ENCODE measurements at places on chromosomes 4 and X. TPM values are rescaled to one million over a fixed set of nuclear protein-coding genes. Genes with fewer than 3 reads are reported as not detected.

FOXR2 gene
- not detected for total RNA-seq

FTSJ1 gene
- 122 TPM for total RNA-seq

GPR82 gene
- total RNA-seq, result not detected

- no peak for DNase-seq
- H3K27me3 ChIP-seq, result no peaks in the 10 kb centered on the region
- no peaks in the 10 kb centered on the region for H3K36me3 ChIP-seq
- H3K4me3 ChIP-seq, result no peak overlapping the region
- H3K27ac ChIP-seq, result no peak overlapping the region
Measured at GRCh38 chrX:29348288-29348687, 761.0 kb downstream of the IL1RAPL1 start.

- no peaks in the 10 kb centered on the region for H3K4me1 ChIP-seq
- H3K27ac ChIP-seq, result no peak overlapping the region
- no peak overlapping the region for H3K4me3 ChIP-seq
- H3K36me3 ChIP-seq, result no peaks in the 10 kb centered on the region
- no peak for DNase-seq
Measured at GRCh38 chr4:182010876-182011275, 232.3 kb upstream of the TENM3 start.

DNA sequence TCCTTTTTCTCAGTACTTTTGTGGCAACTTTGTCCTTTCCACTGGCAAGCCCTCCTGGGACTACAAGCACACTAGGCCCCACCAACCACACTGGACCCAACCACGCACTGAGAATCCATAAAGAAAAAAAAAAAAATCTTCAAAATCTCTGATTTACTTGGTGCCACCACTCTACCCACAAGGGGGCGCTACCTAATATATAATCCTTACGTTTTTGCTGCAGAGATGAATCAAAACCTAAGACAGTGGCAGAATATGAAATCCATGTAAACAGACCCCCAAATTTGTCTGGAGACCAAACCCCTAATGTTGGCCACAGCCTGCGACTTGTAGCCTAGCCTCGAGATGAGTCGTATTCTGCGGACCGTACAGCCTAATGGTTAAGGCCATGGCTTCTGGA, 63.5 kb upstream of the ARHGAP36 start:
- no peaks in the 10 kb centered on the region for H3K36me3 ChIP-seq
- H3K4me3 ChIP-seq, result no peak overlapping the region
- no peak for DNase-seq
- no peaks in the 10 kb centered on the region for H3K27me3 ChIP-seq
- no peaks in the 10 kb centered on the region for H3K4me1 ChIP-seq
- no peak overlapping the region for H3K27ac ChIP-seq

DNA sequence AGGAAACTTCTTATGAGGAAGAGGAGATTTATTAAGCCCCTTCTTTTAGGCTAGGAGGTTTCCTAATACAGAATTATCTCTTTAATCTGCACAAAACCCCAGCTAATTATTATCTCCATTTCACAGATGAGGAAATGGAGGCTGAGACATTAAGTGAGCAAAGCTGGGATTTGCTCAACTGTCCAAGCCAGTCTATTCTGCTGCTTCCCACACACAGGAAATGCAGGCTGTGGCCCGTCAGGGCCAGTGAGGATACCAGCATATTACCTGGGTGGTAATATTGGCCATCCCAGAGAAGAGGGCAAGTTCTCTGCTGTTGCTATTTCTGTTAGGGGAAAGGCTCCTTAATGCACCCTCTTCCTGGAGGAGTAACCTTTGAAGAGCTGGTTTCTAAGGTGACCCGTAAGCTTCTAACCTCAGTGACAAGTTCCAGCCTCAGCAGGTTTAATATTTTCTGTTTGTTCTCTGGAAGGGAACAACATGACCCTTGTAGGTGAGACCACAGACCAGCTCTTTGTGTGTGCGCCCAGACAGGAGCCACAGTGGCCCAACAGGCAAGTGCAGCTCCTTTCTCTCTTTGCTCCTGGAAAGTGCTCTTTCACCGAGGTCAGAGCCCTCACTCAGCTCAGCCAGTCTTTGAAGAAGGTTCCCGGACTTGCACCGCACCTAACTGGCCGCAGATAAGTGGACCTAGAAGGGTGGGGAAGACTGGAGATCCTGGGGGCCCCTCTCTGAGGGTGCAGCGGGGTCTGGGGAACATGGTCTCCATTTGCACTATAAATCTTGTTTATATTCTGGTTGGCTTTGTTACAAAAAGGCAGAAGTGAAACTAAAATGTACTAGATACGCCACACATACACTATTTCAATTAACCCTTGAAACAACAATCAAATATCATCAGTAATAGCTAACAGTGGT, 35.5 kb downstream of the TBC1D9 start:
- H3K36me3 ChIP-seq, result no peaks in the 10 kb centered on the region
- peak overlapping the region; percentile 11 for H3K4me3 ChIP-seq
- H3K27me3 ChIP-seq, result no peaks in the 10 kb centered on the region
- no peak overlapping the region for H3K27ac ChIP-seq

DNA sequence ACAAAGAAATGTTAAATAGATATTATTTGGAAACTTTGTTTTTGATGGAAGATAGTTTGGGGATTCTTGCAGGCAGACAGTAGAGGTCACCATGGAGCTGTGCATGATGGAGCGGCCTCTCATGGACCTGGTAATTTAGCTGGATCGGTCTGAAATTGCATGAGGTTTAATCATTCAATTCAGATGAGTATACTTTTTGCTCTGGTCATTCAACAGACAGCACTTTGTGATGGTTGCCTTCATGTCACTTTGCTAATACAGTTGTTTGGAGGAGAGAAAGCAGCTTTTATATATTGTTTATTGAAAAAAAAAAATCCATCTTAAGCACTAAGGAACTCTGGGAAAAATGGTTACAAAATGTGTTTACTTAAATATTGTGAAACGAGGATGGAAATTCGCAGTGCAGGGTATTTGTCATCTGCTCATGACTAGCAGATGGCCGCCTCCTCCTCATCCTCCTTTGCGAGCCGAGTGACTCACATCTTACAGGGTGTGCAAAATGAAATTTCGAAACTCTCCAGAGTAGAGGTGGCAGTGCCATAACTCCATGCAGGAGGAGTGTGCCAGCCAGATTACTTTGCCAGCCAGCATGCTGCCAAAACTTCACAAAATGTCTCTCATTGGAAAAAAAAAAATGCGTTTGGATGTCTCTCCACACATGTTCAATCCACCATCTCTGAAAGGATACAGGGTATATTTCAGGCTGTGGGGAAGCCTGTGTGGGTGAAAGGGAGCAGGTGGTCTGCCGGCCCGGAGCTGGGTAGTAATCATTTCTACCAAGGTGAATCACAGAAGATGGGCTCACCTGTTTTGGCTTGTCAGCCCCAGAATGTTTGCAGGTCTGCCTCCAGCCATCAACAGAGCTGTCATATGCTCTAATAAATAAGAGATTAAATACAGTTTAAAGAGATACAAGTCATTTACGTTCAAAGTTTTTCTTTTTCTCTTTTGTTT, 314.9 kb upstream of the DIPK2B start:
- H3K27ac ChIP-seq, result peak overlapping the region; percentile 34
- peak; percentile 51 for DNase-seq
- peaks cover 18% of the 10 kb centered on the region for H3K4me1 ChIP-seq
- no peaks in the 10 kb centered on the region for H3K27me3 ChIP-seq
- no peaks in the 10 kb centered on the region for H3K36me3 ChIP-seq
- no peak overlapping the region for H3K4me3 ChIP-seq

GRCh38 chr4:37881811-37882210, 9.1 kb upstream of the TBC1D1 start:
- H3K36me3 ChIP-seq, result no peaks in the 10 kb centered on the region
- no peaks in the 10 kb centered on the region for H3K27me3 ChIP-seq
- no peaks in the 10 kb centered on the region for H3K4me1 ChIP-seq
- H3K4me3 ChIP-seq, result no peak overlapping the region
- DNase-seq, result no peak

DNA sequence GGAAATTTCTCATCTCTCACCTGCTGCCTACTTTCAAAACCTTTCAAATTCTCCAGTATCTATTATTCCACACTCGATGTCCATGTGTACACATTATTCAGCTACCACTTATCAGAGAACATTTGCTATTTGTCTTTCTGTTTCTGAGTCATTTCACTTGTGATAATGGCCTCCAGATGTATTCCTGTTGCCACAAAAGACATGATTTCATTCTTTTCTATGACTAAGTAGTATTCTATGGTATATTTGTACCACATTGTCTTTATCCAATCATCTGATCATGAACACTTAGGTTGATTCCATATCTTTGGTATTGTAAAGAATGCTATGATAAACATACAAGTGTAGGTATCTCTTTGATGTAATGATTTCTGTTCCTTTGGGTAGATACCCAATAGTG, 310.1 kb upstream of the SPOCK3 start:
- DNase-seq, result no peak
- no peak overlapping the region for H3K27ac ChIP-seq
- H3K4me3 ChIP-seq, result no peak overlapping the region
- no peaks in the 10 kb centered on the region for H3K4me1 ChIP-seq
- no peaks in the 10 kb centered on the region for H3K27me3 ChIP-seq

- H3K4me1 ChIP-seq, result no peaks in the 10 kb centered on the region
- H3K27me3 ChIP-seq, result no peaks in the 10 kb centered on the region
- no peak overlapping the region for H3K4me3 ChIP-seq
- no peaks in the 10 kb centered on the region for H3K36me3 ChIP-seq
- no peak for DNase-seq
Measured at GRCh38 chr4:125225806-125226205, 88.9 kb upstream of the FAT4 start.

DNA sequence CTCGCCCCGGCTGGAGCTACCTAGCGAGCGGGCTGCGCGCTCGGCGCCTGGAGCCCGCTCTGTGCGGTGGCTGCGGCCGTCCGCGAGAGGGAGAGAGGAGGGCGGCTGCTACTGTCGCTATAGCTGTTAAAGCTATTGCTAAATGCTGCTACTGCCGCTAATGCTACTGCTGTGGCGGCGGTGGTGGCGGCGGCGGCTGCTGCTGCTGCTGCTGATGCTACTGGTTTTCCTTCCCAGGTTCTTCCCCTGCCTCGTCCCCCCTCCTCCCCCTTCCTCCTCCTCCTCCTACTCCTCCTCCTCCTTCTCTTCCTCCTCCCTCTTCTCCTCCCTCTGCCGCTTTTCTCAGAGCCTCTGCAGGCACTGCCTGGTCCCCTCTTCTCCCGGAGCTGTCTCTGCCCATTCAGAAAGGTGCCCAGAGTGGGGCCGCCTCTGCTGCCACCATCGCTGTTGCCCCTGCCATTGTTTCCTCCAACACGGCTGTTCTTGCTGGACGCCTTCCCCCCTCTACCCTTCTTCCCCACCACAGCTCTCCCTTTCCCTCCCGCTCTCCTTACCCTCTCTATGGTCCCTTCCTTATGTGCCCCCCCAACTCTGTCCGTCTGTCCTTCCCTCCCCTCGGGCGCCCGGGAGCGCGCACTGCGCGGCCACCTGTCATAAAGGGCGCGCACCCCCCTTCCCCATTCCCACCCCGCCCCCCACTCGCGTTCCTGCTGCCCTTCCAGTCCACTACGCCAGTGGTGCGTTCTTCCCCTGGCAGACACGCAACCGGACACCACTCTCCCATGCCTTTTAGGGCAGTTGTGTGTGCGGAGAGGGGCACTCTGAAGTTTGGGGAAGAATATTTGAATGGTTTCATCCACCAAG, at the start of gene NEXMIF:
Gene NEXMIF (minus strand): TSS at position 228 of the 864 bp plus-strand sequence.
- DNase-seq, result no peak
- H3K4me1 ChIP-seq, result no peaks in the 10 kb centered on the region
- no peak within 1 kb of the TSS for H3K27ac ChIP-seq
- H3K27me3 ChIP-seq, result peaks cover 5% of the 10 kb centered on the region
- no peak within 1 kb of the TSS for H3K4me3 ChIP-seq

DNA sequence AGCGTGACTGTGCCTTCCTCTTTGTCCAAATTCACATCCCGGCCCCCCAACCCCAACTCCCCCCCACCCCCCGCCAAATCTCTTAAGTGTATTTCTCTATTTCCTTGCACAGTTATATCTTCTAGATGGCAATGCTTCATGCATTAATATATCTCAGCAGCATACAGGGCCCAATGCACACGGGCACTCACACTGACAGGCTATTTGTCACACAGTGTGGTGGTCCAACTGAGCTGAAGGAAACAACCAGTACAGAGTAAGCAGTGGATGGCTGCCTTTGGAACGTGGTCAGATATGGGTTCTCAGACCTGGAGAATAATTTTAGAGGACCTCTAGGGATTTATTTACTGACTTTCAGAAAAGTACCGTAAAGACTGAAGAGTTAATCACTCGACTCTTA, 681 bp downstream of the EXOC1 start:
- peak overlapping the region; percentile 73 for H3K4me3 ChIP-seq
- peaks cover 7% of the 10 kb centered on the region for H3K4me1 ChIP-seq
- H3K36me3 ChIP-seq, result 0 out of 2 replicates have a peak, but pooled peaks cover 5% of the 10 kb centered on the region

DNA sequence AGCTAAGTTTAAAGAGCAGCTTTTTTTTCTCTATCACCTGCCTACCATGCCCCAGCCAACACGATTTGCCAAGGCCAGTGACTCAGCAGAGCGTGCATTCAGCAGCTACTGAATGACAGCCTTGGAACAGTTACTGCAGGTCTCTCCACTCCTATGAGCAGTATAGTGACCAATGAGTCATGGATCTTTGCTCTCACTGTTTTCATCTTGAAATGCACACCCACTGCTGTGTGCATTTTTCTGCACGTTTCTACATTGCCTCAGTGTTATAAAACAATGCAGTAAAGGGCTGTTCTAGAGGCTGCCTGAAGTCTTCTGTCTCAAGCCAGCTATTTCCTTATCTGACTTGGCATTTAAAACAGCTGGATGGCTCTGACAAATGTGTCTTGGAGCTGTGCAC, 66.0 kb upstream of the C4orf54 start:
- no peak overlapping the region for H3K27ac ChIP-seq
- no peaks in the 10 kb centered on the region for H3K27me3 ChIP-seq
- H3K4me1 ChIP-seq, result peaks cover 9% of the 10 kb centered on the region

DNA sequence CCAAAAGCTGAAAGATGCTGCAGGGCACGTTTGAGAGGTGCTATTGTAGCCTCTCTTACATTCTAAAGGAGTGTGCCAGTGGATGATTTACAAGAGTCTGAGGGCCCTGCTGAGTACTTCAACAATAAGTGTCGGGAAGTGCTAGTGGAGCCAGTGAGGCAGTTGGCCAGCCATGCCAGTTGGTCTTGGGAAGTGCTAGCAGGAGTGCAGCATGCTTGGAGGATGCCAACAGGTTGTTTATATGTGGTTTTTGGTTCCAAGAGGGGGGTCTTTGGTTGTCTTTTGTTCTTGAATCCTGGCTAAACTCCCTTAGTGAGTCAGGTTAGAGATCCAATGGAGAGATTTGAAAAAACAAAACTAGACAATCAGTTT, 335.3 kb downstream of the PABPC4L start:
- H3K4me3 ChIP-seq, result no peak overlapping the region
- DNase-seq, result peak; percentile 11
- peaks cover 5% of the 10 kb centered on the region for H3K4me1 ChIP-seq
- H3K27me3 ChIP-seq, result no peaks in the 10 kb centered on the region
- no peaks in the 10 kb centered on the region for H3K36me3 ChIP-seq

- no peaks in the 10 kb centered on the region for H3K36me3 ChIP-seq
- no peak overlapping the region for H3K4me3 ChIP-seq
- H3K4me1 ChIP-seq, result no peaks in the 10 kb centered on the region
- DNase-seq, result no peak
- no peaks in the 10 kb centered on the region for H3K27me3 ChIP-seq
Measured at GRCh38 chrX:97594646-97595224, 711.0 kb downstream of the RPA4 start.

- no peak for DNase-seq
- no peak overlapping the region for H3K4me3 ChIP-seq
- H3K4me1 ChIP-seq, result no peaks in the 10 kb centered on the region
- no peaks in the 10 kb centered on the region for H3K27me3 ChIP-seq
Measured at GRCh38 chr4:90174621-90175023, 47.4 kb downstream of the CCSER1 start.

- H3K27me3 ChIP-seq, result no peaks in the 10 kb centered on the region
- H3K36me3 ChIP-seq, result no peaks in the 10 kb centered on the region
- no peak overlapping the region for H3K27ac ChIP-seq
- DNase-seq, result no peak
- H3K4me1 ChIP-seq, result no peaks in the 10 kb centered on the region
Measured at GRCh38 chr4:124868495-124868894, 156.0 kb upstream of the ANKRD50 start.

All from SJSA1 (cell line).